ENCODE measurements at places on chromosomes 3 and 15.

GRCh38 chr15:29090617-29091466 lies 178.8 kb downstream of the NSMCE3 start:
- no peak for DNase-seq

- peak; percentile 7 for DNase-seq
Observed at GRCh38 chr3:104564045-104564643, 802.6 kb upstream of the ALCAM start.

DNA sequence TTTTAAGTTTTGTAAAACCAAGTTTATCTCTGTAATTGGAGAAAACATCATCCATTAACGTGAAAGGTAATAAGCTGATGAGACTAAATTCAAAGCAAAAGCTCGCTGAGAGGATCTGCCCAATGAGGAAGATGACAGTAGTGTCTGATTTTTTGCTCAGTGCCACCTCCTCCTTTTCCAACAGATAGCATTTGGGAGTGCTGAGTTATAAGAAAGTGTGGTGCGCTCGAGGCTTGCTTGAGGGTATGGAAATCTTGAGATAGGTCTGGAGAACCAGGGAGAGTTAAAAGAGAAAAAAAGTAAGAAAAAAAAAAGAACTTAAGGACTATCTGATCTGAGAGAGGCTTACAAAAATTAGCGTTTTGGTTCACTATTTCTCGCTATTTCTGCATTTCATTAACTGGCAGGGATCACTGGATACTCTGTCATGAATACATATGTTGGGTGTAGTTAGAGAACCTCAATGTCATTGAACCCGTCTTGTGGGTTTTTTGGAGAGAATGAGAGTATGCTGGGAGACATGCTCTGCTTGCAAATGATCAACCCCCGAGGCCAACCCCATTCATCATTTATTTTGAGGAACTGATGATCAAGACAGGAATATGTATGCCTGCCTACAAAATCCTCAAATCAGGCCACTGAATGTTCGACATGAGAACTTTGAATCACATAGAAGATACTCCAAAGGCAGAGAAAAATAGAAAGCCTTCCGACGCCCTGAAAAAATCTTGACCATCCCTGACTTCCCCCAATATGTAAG lies 973 bp upstream of the USP13 start:
- no peak for DNase-seq

DNA sequence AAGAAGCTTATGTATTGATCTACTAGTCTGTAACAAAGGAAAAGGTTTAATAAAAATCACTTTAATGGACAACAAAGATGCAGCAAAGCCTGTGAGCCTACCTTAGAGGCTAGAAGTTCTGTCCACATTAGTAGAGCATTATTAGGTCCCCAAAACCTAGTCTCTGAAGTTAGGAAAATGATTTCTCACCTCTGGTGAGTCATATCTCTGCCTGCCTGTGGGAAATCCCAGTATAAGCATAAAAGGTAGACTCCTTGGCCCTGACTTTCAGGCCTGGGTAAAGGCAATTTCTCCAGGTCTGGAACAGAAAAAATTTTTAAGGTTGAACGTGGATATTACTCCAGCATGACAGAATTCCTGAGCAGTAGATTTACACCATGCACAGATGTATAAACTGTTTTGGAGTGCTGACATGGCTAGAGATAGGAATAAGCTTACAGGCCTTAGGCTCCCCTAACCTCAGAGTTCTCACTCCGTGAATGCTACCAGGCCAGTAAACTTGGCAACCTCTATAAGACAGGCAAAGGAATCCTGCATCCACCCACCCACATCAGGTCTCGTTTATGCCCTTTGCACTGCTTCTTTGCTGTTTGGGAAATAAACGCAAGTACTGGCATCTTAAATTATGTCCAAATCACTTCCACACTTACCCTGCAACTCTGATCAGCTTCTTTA lies 104.1 kb downstream of the SERPINI1 start:
- DNase-seq, result no peak

DNA sequence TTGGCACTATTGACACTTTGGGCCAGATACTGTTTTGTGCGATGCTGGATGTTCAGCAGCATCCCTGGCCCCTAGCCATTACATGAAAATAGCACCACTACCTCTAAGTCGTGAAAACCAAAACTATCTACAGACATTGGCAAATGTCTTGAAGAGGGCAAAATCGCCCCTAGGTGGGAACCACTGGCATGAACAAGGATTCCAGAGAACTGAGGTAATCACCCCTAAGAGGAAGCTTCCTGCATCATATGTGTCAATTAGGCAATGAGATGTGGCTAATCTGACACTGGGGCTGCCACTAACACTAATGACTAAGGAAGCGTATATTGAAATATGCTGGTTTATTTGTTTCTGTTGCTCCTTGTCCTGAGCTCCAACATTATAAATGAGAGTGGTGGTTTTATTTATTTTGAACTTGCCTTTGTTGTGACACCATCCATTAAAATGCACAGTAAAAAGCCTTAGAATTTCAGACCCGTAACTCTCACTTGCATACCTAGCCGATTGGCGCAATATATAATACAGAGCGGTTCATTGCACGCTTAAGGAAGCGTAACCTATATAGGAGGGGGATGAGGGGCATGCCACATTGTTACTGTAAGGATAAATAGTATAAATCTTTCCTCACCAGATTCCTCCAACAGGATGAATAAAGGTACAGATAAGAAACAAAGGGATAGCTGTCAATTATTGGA lies 299.8 kb upstream of the CNTN4 start:
- DNase-seq, result no peak

GRCh38 chr15:74384881-74385643 lies 17.6 kb upstream of the CYP11A1 start:
- no peak for DNase-seq

DNA sequence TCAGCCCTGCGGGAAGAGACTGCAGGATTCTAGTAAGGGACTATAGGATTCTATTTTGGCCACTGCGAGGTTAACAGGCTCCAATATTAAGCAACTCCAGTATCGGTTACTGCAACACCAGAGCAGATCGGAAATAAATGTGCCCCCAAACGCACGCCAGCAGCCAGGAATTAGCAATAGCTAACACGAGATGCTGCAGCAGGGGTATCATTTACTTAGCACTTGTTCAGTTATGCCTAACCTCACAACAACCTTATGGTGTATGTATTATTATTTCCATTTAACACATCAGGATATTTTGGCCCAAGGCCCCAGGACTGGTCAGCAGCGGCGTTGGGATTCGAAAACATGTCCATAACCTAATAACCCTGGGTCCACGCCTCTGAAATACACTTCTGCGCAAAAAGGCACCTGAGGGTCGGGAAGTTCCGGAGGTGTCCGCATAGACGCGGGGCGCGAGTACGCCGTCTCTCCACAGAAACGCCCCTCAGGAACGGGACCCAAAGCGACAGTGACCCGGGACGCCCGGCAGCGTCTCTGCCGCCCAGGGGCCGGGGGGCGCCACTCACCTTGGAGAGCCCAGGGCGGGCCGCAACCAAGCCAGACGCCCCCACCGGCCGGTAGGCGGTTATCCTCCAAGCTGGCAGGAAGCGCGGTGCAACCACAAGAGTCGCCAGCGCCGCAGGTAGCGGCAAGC lies 681 bp downstream of the PIK3CB start:
- DNase-seq, result peak; percentile 24

- no peak for DNase-seq
Observed at GRCh38 chr15:80561500-80561899, 133.6 kb upstream of the ABHD17C start.

DNA sequence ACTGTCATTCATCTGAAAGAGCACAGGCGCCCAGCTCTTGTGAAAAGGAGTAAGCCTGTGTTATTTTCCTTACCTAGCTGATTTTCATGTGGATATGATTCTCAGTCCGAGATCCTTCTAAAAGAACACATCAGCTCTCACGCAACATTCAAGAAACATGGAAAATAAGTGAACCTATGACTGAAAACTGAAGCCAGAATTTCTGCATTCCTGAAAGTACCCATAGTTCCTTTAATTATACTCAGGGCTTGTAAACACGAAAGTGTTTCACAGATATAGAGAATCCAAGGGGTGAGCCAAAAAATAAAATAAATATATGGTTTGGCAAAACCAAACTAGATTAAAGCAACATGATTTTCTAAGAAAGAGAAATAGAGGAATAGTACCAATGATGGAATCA lies 100.8 kb upstream of the CHMP2B start:
- no peak for DNase-seq

- DNase-seq, result no peak
Observed at GRCh38 chr3:20055842-20056241, 15.6 kb downstream of the KAT2B start.

GRCh38 chr3:106006571-106006970 lies 137.8 kb upstream of the CBLB start:
- DNase-seq, result no peak

GRCh38 chr3:134360046-134360445 lies 14.2 kb downstream of the AMOTL2 start:
- no peak for DNase-seq

- no peak for DNase-seq
Observed at GRCh38 chr3:112555535-112556170, 6.1 kb downstream of the ATG3 start.

DNA sequence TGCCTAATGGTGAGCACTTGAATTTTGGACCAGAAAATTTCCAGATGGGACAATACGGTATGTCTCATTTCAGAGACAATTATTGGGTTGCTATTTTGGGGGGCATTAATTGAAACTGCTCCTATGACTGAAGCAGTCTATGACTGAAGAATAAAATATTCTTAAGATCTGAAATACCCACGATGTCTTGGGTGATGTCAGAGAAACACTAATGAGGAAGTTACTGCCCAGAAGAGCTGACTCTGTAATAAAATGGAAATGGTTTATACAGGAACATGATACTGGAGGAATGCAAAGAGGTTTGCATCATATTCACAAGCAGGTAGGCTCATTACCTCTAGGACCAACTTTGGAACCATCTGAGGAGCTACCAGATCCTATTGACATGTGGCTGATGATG lies 68.7 kb downstream of the IL12A start:
- DNase-seq, result no peak

- no peak for DNase-seq
Observed at GRCh38 chr15:60804986-60805949, 326.3 kb upstream of the ICE2 start.

DNA sequence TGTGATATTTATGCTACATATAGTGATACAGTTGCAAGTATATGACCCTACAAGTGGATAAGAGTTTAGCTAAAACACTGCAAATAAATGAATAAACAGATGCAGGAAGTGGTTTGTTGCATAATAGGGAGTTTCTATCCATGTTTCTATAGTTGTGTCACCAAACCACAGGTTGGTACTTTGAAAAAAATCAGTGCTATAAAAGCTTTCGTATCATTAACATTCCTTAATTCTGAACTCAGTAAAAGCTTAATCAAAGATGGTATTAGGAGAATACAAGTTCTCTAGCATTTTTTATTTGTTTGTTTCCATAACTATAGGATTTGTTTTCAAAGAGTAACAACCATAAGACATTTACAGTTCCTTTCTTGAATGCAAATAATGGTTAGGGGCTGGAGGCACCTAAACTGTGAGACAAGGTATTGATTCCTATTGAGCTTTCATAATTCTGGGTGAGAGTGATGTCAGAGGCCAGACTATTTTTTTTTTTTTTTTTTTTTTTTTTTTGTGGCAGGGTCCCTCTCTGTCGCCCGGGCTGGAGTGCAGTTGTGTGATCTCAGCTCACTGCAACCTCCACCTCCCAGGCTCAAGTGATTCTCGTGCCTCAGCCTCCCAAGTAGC lies 29.6 kb downstream of the CPOX start:
- DNase-seq, result no peak

DNA sequence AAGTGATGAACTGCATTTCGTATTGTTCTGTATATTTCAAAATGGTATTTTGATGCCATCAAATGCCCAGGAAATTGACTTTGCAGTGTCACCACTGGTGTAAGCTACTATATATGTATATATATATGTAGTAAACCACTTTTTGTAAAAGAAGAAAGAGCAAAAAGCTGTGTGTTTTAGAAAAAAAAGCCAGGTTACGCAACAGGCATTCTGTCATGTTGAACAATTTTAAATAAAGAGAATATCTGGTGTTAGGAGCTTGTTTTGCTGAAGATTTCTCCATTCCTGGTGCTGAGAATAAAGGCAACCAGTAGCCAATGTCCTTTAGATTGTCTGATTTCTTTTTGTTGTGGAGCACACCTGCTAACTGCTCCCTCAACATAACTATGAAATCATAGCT lies 3.7 kb upstream of the ABHD10 start:
- DNase-seq, result no peak

DNA sequence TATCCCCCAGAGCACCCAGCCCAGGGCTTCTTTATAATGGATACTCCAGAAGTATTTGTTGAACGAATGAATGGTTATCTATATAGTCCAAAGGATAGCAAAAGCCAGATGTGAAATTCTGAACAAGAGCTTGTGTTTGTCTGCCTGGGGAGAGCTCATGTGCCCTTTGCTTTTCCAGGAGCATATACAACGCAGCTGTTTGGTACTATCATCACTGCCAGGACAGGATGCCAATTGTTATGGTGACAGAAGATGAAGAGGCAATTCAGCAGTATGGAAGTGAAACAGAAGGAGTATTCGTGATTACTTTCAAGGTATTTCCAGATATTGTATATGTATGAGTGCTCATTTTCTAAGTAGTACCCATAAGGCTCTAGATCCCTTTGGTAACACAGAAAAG lies 15.2 kb downstream of the DIS3L start:
- no peak for DNase-seq

GRCh38 chr15:68232449-68232848 lies 2.9 kb upstream of the CLN6 start:
- no peak for DNase-seq

- no peak for DNase-seq
Observed at GRCh38 chr3:2029559-2029958, 69.1 kb upstream of the CNTN4 start.

GRCh38 chr3:4990069-4990468 lies 10.8 kb downstream of the BHLHE40 start:
- no peak for DNase-seq

- DNase-seq, result no peak
Observed at GRCh38 chr3:151962352-151962751, 88.9 kb downstream of the SUCNR1 start.

DNA sequence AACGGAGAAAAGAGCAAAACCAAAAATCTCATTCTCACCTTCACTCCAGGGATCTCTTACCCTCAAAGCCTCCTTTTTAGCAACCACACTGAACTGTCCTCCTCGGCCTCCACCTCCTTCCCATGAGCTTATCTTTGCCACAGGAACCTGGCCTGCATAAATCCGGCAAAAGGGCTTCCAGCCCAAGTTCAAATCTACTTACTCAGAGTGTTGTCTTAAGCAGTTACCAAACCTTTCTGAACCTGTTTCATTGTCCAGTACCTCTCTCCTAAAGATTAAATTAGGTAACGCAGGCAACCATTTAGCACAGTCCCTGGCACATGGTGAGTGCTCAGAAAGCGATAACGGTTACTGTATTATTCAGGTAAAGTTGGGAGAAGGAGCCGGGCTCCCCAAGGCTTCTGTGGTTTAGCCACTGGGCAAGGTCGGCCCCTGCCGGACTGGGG lies 777 bp downstream of the CIB1 start:
- no peak for DNase-seq

All from stimulated activated CD8-positive, alpha-beta memory T cell treated with anti-CD3 and anti-CD28 coated beads, Interleukin-2, amount 100 ng/mL, for 1 hour (primary cell).